Lower lobe of right lung (tissue), 2 donors: ENCODE measurements at places on chromosomes 5 and 9.

GRCh38 chr9:136198605-136199083, 6.3 kb downstream of the LHX3 start:
- no peak for DNase-seq

GRCh38 chr5:54148858-54149257, 161.5 kb downstream of the ARL15 start:
- no peak for DNase-seq

DNA sequence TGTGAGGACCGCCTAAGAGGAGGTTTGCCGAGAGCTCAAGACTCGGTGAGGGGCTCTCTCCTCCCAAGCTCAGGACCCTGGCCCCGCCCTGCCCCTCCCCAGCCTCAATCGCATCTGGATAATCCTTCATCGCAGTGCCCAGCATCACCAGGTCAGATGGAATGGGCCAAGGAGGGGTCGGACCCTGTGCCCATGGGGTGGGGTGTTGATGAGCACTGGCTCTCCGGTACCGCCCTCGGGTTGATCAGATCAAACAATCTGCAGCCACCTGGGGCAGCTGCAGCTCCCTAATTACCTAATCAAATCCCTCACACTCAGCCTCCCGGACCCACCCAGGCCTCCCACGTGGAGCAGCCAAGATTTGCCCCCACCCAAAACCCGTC, 24.4 kb upstream of the TDRD7 start:
- no peak for DNase-seq

- no peak for DNase-seq
Measured at GRCh38 chr5:179986328-179986727, 78.6 kb upstream of the TBC1D9B start.

- DNase-seq, result no peak
Measured at GRCh38 chr9:34256104-34256503, 73.0 kb downstream of the KIF24 start.

DNA sequence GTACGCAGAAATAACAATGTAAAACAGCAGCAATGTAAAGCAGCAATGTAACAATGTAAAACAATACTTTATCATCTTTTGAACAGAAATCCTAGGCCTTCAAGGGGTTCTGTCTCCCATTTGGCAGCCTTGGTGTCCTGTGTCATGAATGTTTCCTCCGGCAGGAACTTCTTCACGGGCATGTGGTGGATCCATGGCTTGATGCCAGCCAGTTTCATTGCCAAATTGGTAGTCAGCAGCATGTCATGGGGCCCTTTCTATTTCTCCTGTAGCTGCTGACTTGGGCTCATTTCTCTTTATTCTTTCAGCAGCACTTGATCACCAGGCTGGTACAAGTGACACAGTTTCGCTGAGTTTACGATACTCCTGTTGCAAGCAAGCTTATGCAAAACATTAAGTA, 275.3 kb downstream of the HTR1A start:
- DNase-seq, result no peak

GRCh38 chr5:80698369-80698768, 43.6 kb upstream of the DHFR start:
- DNase-seq, result no peak

DNA sequence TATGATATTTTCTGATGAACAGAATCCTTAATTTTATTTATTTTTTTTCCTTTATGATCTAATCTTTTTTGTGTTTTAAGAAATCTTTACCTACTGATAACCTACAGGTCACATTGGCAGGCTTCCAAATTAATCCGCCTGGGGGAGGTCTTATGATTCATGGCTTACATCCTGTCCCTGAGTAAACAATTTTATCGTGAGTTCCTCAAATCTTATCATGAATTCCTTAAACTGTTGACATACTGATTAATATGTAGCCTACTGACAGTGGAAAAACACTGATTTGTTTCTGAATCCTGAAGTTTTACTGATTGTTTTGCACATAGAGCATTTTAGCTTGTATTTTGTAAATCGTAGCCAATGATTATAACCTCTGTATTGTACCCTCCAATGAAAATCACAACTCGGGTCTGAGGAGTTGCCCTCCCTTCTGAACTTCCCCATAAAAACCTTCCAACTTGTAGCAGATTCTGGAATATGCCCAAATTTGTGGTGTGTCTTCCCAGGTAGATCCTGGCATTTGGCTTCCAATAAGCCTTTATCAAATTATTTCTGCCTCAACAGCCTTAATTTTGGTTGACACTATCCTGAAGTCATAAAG, 105.6 kb downstream of the VCAN start:
- no peak for DNase-seq

DNA sequence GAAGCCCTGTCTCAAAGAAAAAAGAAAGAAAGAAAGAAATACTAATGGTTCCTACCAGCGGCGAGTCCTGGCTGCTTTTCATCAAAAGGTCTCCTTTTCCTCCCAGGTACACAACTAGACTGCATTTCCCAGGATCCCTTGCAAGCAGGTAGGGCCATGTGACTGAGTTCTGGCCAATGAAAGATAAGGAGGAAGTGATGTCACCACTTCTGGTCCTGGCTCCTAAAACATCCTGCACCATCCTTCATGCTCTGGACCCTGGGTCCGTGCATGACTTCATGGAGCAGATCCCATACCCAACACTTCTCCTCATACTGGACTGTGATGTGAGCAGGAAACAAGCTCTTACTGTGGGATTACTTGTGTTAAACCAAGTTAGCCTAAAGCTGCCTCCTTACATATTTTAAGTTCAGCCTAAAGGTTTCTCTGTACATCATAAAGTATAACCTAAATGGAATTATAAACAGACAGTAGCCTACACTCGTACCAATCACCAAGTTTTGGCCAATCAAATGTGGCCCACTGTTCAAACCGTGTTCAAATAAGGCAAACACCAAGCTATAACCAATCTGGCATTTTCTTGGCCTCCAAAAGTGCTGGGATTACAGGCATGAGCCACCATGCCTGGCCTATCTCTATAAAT, 30.2 kb upstream of the FUBP3 start:
- no peak for DNase-seq

DNA sequence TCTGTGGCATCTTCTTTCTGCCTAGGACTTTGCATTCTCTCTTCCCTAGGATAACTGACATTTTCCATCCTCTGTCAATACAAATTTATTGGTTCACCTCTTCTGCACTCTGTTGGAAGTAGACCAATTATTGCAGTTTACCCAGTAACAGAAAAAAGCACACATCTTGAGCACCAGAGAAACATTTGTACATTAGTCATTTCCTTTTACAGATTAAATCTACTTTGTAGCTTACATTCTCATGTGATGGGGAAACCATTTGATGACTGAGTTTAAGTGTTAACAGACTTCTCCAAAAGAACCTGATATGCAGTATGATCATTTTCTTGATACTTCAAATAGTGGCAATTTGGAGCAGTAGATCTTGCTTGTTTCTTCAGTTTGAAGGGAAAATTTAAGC, 1098.8 kb downstream of the DTWD2 start:
- no peak for DNase-seq

DNA sequence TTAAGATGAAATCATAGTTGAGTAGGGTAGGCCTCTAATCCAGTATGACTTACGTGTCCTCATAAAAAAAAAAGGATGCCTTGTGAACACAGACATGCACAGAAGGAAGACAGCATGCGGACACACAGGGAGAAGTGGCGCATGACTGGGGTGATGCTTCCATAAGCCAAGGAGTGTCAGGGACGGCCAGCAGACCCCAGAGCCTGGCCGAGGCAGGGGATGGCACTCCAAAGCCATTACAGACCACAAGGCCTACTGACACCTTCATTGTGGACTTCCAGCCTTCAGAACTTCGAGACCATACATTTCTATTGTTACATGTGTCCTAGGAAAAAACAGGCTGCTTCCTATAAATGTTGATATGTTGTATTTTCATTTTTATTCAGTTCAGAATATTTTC, 19.9 kb downstream of the EHMT1 start:
- DNase-seq, result no peak

DNA sequence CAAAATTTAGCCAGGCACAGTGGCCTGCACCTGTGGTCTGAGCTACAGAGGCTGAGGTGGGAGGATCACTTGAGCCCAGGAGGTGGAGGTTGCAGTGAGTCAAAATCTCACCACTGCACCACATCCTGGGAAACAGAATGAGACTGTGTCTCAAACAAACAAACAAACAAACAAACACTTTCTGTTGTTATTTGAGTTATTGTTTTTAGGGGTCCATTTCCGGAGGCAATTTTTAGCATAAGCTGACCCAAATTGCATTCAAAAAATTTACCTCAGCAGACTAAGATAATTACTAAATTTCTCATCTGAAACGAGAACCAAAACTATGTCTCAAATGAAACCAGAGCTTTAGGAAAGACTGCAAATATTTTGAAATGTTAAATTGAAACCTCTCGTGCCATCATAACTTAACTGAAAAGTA, 1485.1 kb downstream of the EFNA5 start:
- DNase-seq, result no peak

- no peak for DNase-seq
Measured at GRCh38 chr5:174118823-174119467, 73.4 kb downstream of the NSG2 start.

DNA sequence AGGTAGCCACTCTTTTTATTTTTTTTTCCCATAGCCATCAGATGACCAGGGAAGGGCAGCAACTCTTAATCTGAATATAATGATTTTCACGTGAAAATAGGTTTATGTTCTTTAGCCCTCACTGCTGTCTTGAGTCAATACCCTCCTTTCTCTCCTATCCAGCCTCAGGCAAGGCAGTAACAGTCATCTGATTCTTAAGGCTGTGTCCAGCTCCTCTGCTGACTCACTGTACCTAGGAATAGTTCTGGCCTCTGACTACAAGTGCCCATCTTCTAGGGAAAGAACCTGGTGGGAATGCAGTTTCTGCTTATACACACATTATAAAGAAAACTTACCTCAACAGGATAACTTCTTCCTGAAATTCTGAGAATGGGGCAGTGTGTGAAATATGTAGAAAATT, 30.7 kb downstream of the DHX29 start:
- DNase-seq, result no peak

DNA sequence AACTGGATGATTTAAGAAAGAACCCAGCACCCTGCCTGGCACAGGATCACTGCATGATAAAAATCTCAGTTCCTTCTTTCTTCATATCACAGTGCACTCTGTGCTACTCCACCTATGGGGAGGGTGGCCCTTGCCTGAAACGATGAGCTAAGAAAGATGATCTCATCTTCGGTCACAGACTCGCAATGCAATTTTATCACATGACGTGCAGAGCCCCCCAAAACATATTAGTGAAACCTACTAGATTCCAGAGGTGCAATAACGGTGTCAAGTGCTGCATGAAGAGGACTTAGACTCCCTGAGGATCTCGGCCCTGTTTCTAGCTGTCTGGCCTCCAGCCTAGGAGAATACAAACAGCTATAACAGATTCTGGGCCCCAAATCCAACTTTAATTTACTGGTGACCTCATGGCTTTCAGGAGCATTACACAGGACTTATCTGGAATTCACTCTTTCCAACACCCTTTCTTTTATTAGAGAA, 104.0 kb downstream of the EBF1 start:
- DNase-seq, result no peak
